ENCODE measurements at places on chromosomes 4 and X. TPM values are rescaled to one million over a fixed set of nuclear protein-coding genes. Genes with fewer than 3 reads are reported as not detected.
A peak's percentile ranks its signal among the peaks of the same experiment; 100 is the strongest.

DNA sequence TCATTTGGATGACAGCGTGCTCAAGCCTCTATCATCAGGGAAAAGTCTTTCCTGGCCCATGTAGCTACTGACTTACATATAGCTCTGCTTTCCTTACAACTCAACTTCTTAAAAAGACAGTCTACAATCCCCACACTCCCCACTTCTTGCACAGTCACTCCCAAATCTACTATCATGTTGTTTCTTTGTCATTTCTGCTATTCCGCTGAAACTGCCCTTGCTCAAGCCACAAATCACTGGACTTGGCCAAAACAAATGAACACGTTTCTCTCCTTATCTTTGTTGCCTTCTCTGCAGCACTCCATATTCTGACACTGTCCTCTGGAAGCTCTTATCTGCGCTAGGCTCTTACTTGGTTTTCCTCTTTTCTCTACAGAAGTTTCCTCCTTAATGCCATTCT, 28.2 kb downstream of the GPRIN3 start:
- DNase-seq: no peak

GRCh38 chr4:37799941-37800554, 26.4 kb upstream of the PGM2 start:
- no peak for DNase-seq

DNA sequence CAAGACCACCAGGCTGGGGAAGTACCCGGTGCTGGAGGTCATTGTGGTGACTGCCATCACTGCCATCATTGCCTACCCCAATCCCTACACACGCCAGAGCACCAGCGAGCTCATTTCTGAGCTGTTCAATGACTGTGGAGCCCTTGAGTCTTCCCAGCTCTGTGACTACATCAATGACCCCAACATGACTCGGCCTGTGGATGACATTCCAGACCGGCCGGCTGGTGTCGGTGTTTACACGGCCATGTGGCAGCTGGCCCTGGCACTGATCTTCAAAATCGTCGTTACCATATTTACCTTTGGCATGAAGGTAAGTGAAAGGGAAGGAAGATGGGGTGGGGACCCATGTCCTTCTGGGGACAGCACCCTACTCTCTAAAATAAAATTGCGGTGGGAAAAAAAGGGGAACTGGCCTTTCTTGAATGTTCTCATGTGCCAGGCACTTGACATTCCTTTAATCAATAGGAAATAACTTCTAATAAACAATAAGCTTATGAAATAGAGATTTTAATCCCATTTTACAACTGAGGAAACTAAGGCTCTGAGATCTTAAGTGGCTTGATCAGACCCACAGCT, 51.6 kb downstream of the CLCN4 start:
- peak; percentile 50 for DNase-seq

DNA sequence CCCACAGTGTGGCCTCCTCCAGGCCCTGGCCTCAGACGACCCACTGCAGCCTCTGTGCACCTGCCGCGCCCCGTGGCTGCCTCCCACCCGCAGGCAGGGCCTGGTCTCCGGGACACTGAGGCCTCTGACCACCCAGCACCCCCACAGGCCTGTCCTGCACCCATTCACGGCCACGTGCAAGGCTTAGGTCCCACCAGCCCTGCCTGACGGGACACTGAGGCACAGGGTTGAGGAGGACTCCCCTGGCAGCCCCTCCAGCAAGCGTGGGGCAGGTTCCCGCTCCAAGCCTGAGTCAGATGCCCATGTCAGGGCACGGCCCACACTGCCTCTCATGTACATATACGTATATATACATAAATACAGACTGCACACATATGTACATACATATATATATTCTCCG, 23.5 kb downstream of the NELFA start:
- no peak for DNase-seq

DNA sequence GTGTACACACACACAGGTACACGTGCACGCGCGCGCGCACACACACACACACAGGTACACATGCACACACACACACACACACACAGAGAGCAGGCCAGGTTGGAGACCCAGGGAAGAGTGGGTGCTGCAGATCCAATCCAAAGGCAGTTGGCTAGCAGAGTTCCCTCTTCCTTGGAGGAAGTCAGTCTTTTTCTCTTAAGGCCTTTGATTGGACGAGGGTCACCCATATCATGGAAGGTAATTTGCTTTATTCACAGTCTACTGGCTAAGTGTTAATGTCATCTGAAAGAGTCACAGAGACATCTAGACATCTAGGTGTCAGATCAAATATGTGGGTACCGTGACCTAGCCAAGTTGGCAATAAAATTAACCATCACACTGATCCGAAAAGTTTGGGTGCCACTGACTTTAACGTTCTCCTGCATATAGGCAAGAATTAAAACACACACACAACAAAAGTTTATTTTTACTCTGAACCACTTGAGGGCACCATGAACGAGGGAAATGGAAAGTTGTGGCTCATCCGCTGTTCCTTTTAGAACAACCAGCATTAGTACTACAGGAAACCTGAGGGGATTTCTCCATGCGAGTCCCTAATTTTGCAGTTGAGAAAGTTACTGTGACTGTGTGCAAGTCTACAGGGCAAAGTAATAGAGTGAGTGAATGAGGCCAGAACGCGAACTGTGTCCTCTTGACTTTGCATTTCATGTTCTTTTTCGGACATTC, 66.0 kb upstream of the STOX2 start:
- no peak for DNase-seq

GRCh38 chr4:68082758-68083157, 46.9 kb downstream of the TMPRSS11F start:
- no peak for DNase-seq

DNA sequence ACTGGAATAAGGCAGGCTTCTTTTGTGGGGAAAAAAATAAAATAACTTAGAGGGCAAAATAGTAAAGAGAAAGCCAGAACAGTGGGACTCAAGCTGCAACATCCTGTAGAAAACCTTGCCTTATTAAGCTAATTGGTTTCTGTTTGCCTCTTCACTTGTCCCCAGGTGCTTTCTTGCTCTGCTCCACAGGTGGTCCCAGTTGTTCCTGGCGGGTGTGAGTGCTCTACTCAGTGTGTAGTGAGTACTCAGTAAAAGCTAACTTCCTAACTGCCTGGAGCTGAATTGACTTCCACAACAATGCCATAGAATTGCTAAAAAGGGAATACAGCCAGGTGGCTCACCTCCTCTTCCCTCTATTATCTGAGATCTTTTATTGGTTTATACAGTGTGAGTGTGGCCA, 930.2 kb downstream of the C4orf33 start:
- DNase-seq: no peak

Gene OTUD6A
- not detected for total RNA-seq

GRCh38 chr4:139555705-139556070, 331 bp downstream of the SETD7 start:
- peak; percentile 78 for DNase-seq

All from left ventricle myocardium superior (tissue), 1 donor.